Sigmoid colon (tissue), 7 donors: ENCODE measurements at places on chromosomes 4 and X. TPM values are rescaled to one million over a fixed set of nuclear protein-coding genes. Genes with fewer than 3 reads are reported as not detected.

Gene PUDP
- total RNA-seq = 6.9 TPM

DNA sequence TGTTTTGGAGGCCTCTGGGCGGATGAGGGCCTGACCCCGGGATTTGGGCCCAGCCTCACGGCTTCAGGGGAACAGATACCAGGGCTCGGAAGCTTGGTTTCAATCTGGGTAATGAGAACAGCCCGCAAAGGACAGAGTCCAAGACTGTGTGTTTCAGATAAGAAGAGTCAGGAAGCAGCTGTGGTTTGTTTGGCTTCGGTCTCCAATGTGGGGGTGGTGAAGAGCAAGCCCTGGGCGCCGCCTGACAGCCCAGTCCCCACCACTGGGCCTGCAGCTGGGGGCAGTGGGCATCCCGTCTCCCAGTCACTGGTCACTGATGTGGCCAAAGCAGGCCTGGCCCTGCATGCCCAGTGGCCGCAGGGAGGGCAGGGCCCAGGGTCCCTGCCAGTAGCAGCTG lies 9.1 kb downstream of the WFS1 start:
- DNase-seq = no peak

Gene TMSB4X
- 1,969 TPM for total RNA-seq

DNA sequence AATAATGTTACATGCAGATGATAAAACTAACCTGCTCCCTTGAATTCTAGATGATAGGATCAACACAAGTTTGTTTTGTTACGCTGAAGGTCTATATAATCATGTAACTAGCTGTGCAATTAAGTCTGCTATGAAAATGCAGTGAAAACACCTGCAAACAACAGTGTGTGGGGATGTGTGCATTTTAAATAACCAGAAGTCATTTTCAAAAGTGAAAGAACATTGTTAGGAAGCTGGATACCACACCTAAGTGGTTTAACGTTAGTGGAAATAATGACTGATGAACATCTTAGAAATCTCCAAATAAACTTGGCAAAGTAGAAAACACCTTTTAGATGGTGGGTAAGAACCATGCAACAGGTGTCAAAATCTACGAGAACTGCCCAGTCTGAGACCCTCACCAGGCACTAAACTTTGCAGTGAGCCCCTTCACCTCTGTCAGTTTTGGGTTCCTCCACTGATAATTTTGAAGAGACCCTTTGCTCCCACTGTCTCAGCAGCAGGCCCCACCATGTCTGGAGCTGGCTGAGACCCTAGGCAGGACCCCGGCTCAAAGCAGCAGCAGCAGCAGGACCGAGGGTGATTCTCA lies 36.6 kb downstream of the CHST7 start:
- DNase-seq = no peak

Gene RHOXF2B
- total RNA-seq = not detected

Gene LINC00632
- total RNA-seq = 78.4 TPM

DNA sequence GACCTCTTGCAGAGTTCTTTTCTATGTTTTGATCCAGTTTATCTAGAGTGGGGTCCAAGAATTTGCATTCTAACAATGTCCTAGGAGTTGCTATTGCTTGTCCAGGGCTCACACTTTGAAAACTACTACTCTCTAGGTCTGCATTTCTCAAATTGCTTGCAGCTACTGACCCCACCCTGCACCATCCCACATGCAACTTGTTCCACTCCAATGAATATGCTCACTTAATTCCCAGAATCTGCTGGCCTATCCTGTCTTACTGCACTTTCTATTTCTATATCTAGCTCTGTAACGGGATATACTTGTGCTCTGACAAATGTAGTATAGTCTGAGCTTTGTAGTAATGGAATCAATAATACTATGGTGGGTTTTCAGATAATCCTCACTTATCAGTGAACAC lies 570.3 kb downstream of the IQCM start:
- DNase-seq = no peak

- DNase-seq = no peak
Measured at GRCh38 chrX:70168238-70169188, 8.8 kb upstream of the DGAT2L6 start.

Gene HMGN5
- total RNA-seq = 11.8 TPM

Gene UGT8
- total RNA-seq = 0.55 TPM

DNA sequence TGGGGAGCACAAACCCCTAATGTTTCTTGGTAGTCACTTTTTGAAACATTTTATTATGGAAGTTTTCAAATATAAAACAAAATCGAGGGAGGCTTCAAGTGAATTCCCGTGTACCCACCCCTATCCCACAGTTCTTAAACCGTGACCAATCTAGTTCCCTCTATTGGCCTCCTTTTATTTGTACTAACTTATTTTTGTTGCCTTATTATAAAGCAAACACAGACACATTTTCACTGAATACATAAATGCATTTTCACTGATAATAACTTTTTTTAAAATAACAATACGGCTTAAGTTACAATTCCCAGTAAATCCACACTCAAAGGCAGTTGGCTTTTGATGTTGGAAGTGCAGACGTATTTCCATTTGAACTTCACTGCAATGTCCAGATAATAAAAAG lies 9.3 kb downstream of the HMX1 start:
- no peak for DNase-seq

Gene SLITRK4
- total RNA-seq = 1.2 TPM

Gene ATP1B4
- total RNA-seq = not detected

Gene GIMD1
- not detected for total RNA-seq

DNA sequence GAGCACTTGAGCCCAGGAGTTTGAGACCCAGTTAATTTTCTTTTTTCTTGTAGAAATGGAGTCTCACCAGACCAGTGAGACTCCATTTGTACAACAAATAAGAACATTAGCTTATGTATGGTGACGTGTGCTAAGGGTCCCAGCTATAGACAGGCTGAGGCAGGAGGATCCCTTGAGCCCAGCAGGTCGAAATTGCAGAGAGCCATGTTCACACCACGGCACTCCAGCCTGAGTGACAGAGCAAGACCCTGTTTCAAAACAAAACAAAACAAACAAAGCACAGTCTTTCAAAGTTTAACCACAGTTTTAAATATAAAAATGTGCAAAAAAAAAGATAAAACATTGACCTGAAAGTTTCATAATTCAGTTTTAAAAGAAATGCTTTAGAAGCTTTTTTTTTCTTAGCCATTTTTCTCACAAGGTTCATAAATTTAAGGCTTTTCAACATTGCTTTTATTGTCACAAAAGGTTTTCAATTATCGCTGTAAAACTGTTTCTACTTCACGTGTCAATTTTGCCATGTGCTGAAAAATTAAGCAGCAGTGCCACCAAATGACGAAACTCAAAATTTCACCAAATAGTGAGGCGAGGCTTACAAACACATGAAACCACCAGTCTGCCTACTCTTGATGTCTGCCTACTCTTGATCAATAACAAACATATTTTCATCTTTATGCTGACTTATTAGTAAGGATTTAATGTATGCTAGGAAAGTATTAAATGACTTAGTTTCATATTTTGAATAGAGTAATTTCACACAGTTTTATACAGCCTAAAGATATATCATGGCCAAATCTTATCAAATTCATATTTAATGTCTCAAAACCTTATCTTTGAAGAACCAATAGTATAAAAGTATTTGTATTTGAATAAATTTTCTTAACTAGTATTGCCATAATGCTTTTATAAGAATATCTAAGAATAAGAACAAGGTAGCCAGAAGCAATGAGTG lies 126.3 kb downstream of the NEK1 start:
- no peak for DNase-seq

Gene MMRN1
- total RNA-seq = 86.6 TPM

Gene TMPRSS11B
- not detected for total RNA-seq
